A549 treated with CpdA at 1 μM for 4 hours (cell line): ENCODE measurements at places on chromosomes 11 and 22. TPM values are rescaled to one million over a fixed set of nuclear protein-coding genes. Genes with fewer than 3 reads are reported as not detected.

The LRRC56 gene
- 0.55 to 0.74 TPM (median 0.66 TPM) in 5 replicates for total RNA-seq

The CHRDL2 gene
- 2.5 to 5.7 TPM (median 4.3 TPM) in 5 replicates for total RNA-seq

The TRPC6 gene
- 0.77 to 1.4 TPM (median 0.98 TPM) in 5 replicates for total RNA-seq

The CYB5R2 gene
- 3.8 to 5.5 TPM (median 4.5 TPM) in 5 replicates for total RNA-seq

The FADS1 gene
- 113 to 152 TPM (median 135 TPM) in 5 replicates for total RNA-seq

The OR52I1 gene
- not detected in 5 replicates for total RNA-seq

The MRGPRE gene
- 0.15 to 0.19 TPM in 2 of 5 replicates, not detected in the others for total RNA-seq

The CCDC117 gene
- total RNA-seq = 9.7 to 12.9 TPM (median 12.0 TPM) in 5 replicates

The UBASH3B gene
- total RNA-seq = 39.1 to 51.5 TPM (median 45.1 TPM) in 5 replicates

The SLC25A18 gene
- 0.05 TPM in 1 of 5 replicates, not detected in the others for total RNA-seq

The MRGPRX3 gene
- total RNA-seq = 0.41 TPM in 1 of 5 replicates, not detected in the others

The PRODH gene
- total RNA-seq = 0.28 to 1.3 TPM (median 0.54 TPM) in 5 replicates

The ME3 gene
- 14.1 to 24.0 TPM (median 18.3 TPM) in 5 replicates for total RNA-seq

The DEUP1 gene
- total RNA-seq = not detected in 5 replicates

The C1QTNF5 gene
- not detected in 5 replicates for total RNA-seq

The LGR4 gene
- 35.9 to 44.7 TPM (median 41.0 TPM) in 5 replicates for total RNA-seq

The UNC93B1 gene
- total RNA-seq = 57.9 to 77.3 TPM (median 69.7 TPM) in 5 replicates

The OR52W1 gene
- not detected in 5 replicates for total RNA-seq

The TMEM80 gene
- total RNA-seq = 8.9 to 11.1 TPM (median 10.7 TPM) in 5 replicates

The OR4P4 gene
- total RNA-seq = not detected in 5 replicates

The TESMIN gene
- total RNA-seq = 4.2 to 6.8 TPM (median 5.3 TPM) in 5 replicates

The OR56A1 gene
- not detected in 5 replicates for total RNA-seq

The KCNJ4 gene
- 0.07 to 0.20 TPM (median 0.11 TPM) in 5 replicates for total RNA-seq

The OR10A2 gene
- total RNA-seq = not detected in 5 replicates

The TMPRSS13 gene
- total RNA-seq = not detected in 5 replicates

The SYT13 gene
- total RNA-seq = 7.2 to 9.1 TPM (median 8.4 TPM) in 5 replicates

The CCDC116 gene
- total RNA-seq = 0.05 to 0.22 TPM (median 0.08 TPM) in 4 of 5 replicates, not detected in the other

The BIK gene
- 0.86 to 1.4 TPM (median 1.0 TPM) in 5 replicates for total RNA-seq

The CADM1 gene
- 21.0 to 25.4 TPM (median 23.2 TPM) in 5 replicates for total RNA-seq

The PAX6 gene
- 1.2 to 3.3 TPM (median 1.7 TPM) in 5 replicates for total RNA-seq
